ENCODE measurements at places on chromosomes 16 and 17. TPM values are rescaled to one million over a fixed set of nuclear protein-coding genes. Genes with fewer than 3 reads are reported as not detected.
A peak's percentile ranks its signal among the peaks of the same experiment; 100 is the strongest.

SCIMP gene
- 3.0 TPM for total RNA-seq

GLTPD2 gene
- not detected for total RNA-seq

LGALS9C gene
- total RNA-seq = not detected

MYADML2 gene
- not detected for total RNA-seq

DCXR gene
- total RNA-seq = 174 TPM

DNA sequence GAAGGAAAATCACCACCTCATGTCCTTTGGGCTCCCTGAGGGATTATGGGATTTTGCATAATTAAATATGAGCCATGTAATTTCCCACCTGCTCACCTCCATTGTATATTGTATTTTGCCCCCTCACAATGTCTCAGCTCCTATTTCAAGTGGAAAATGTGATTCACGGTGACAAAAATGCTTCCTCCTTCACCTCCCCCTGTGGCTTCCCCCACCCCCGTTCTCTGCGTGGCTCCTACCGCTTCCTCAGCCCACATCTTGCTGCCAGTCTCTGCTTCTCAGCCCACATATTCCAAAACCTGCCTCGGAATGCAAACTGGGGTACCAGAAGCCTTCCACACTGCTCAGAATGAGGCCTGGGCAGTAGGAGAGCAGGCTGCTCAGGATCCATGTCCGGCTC is 394.5 kb upstream of the C16orf82 start:
- no peak for DNase-seq

DNA sequence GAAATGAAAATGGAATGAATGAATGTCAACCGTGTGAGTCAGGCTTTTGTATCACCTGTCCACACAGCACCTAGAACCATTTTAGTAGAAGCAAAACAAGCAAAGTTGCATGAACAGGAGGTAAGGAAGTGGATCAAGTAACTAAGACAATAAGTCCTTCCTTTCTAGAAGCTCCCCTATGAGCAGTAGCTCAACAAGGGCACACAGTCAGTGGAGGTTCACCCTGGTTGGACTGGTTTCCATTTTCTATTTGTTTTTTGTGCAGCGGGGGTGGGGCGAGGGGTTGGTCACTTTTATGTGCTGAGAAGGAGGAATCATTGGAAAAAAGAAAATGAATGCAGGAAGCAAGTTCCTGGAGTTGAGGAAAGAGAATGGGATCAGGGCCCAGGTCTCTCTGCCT is 4.0 kb upstream of the HSBP1 start:
- no peak for DNase-seq

GRCh38 chr17:4195306-4195705 is 52.3 kb downstream of the CYB5D2 start:
- no peak for DNase-seq

- no peak for DNase-seq
Observed at GRCh38 chr16:56211435-56211981, 20.2 kb downstream of the GNAO1 start.

- DNase-seq = no peak
Observed at GRCh38 chr17:28810437-28810836, 32.2 kb downstream of the FAM222B start.

DNA sequence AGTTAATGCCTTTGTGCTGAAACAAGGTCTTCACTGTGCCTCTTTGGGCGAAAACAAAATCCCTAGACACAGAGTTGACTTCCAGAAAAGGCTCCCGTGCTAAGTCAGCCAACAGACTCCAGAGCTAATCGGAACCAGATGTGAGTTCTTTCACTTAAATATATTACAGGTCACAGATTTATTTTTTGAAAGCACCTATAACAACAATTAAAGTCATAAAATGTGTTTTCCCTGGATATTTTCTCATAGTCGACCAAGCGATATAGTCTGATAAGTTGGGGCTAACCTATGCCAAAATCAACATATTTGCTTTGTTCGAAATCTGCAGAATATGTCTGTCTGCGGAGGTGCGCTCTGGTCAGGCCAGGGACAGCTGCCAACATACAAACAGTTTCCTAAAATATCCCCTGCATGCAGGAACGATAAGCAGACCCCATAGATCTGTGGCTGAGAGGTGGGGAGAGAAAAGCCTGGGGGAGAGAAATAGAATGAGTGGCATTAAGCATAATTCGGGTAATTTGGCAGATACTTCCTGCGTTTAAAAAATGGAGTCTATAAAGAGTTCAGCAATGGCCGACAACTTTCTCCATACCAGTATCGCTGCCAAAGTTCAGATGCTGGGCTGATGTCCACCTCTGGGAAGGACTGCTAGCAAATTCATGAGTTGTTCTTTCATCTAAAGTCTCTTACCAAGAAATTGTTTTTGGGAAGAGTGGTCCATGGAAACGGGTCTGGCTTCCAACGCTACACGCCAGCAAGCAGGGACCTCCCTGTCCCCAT is 50.8 kb upstream of the MYH10 start:
- DNase-seq = peak; percentile 77

DNA sequence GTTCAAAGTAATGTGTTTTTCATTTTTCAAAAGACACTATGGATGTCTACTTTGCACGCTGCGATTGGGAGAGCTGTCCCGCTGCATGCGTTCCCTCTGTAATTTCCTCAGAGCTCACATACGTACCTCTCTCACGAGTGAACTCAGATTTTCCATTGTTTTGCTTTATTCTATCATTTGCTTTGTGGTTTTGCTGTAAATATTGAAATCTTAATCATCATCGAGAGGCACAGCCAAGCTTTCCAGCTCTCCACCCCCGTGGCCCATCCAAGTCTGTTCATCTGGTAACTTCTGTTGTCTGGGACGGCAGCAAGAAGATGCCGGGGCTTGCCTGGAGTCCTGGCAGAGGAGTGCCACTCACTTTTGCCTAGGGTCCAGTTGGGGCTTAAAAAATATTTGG is 21.1 kb downstream of the TMC6 start:
- no peak for DNase-seq

GRCh38 chr17:16913463-16913862 is 58.5 kb downstream of the TNFRSF13B start:
- DNase-seq = no peak

All from right cardiac atrium (tissue), 5 donors.